ENCODE measurements at places on chromosomes 1 and 21.

GRCh38 chr1:183757061-183757460, 47.9 kb upstream of the RGL1 start:
- ATAC-seq, result peak; percentile 99

GRCh38 chr1:64881281-64881680, 85.1 kb downstream of the JAK1 start:
- no peak for ATAC-seq

DNA sequence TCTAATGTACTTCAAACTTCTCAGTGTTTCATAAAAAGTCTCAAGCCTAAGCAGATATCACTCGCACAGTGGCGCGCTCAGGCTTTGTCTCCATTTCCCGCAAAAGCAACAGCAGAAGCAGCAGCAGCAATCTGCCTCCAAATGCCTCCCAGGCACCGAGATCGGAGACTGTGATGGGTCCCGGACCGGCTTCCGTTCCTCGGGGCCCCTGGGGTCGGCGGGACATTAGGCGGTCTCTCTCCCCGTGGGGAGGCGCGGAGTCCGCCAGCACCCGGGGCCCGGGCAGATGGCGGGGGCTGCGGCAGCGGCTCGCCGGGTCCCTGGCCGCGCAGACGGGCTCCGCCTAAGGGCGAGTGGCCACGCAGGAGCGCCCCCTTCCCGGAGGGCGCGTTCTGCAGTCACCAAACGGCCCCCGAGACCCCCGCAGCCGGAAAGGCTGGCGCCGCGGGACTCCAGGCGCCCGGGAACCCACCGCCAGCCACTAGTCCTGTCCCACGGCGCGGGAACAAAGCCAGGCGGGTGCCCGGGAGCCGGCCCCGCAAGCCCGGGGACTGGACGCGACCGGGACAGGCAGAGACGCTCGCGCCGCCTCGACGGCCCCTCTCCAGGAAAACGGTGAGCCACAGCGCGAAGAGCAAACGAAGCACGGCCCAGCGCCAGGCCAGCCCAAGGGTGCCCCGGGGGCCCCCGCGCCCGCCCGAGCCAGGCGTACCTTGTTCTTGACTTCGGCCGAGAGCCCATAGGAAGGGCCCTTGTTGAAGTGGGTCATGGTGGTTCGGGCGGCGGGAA, 590 bp downstream of the CNN3 start:
- peak; percentile 69 for ATAC-seq

GRCh38 chr1:99681583-99681982, 35.7 kb downstream of the PALMD start:
- no peak for ATAC-seq

DNA sequence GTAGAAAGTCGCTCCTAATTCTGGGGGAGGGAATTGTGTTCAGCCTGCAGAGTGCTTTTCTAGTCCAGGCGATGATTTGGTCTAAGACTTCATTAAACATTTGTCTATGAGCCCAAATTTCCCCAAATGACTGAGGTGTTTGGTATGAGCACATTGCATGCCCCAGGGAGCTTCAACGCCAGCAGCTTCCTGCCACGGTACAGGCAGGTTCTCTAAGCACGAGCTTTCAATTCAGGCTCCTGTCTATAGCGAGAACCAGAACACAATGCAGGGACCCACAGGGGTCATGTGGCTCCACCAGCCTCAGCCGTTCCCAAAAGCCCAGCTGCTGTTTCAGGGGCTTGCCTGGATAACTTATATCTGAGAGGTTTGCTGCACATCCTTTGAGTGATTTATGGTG, 34.1 kb upstream of the H6PD start:
- no peak for ATAC-seq

- ATAC-seq, result peak; percentile 47
These were observed 2.2 kb upstream of the BCL9 start for GRCh38 chr1:147539122-147539575.

- no peak for ATAC-seq
These were observed 163.2 kb upstream of the NBPF11 start for GRCh38 chr1:148315071-148315811.

GRCh38 chr1:53735261-53735660, 3.7 kb downstream of the GLIS1 start:
- no peak for ATAC-seq
